Activated naive CD8-positive, alpha-beta T cell treated with anti-CD3 and anti-CD28 coated beads, Interleukin-2, amount 50 U/mL, for 24 hours (primary cell): ENCODE measurements at places on chromosomes 4 and X.

DNA sequence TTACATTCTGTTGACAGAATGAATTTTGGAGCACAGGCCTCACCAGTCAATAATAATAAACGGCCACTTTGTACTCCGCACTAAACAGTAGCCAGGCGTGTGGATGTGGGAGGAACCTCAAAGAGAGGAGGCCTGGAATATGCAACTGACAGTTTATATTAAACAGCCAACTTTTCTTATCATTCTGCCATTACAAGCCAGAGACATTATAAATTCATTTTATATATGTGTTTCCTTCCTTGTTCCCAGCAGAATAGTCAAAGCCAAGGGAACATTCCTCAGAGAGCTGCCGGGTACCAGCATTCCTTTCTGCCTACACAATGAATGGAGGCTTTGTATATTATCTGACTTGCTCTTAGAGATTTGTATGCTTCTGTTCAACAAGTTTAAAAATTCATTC lies 436.5 kb upstream of the FTHL17 start:
- H3K27ac ChIP-seq: no peak overlapping the region
- DNase-seq: no peak

DNA sequence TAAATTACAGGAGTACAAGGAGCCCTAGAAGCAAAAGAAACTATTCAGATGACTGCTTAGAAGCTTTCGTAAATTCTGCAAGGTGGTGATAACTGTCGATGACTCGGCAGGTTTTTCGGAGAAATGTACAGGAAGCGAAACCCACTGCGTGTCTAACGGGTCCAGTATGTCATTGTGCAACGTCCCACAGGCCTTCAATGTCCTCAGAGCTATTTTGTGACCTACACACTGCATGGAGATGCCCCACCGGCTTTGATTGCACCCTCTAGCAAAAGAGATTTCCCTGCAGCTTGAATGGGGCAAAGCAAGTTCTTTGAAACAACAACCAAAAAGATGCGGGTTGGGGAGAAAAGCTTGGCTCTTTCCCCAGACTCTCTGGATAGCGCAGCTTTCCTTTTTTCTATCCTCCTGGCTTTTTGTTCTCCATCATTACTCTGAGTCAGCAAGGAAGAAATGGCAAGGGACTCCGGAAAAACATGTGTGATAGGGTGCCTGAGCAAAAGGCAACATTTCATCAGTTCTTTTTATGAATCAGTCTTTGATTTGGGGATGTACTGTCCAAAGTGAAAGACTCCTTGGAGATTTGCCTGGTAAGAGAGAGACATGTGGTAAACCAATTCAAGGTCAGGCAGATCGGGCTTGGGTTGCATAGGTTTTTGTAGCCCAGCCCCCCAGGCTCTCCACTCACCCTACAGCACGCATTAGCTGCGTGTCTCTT lies 112.0 kb upstream of the TBL1X start:
- H3K36me3 ChIP-seq: no peaks in the 10 kb centered on the region
- H3K27ac ChIP-seq: peak overlapping the region; percentile 81
- H3K4me3 ChIP-seq: peak overlapping the region; percentile 55
- peaks cover 2% of the 10 kb centered on the region for H3K27me3 ChIP-seq
- peaks cover 40% of the 10 kb centered on the region for H3K4me1 ChIP-seq

- H3K4me1 ChIP-seq: no peaks in the 10 kb centered on the region
- peaks cover 27% of the 10 kb centered on the region for H3K27me3 ChIP-seq
- no peaks in the 10 kb centered on the region for H3K36me3 ChIP-seq
- no peak overlapping the region for H3K27ac ChIP-seq
- DNase-seq: no peak
Measured at GRCh38 chr4:113276464-113277170, 227.2 kb downstream of the ANK2 start.

GRCh38 chr4:177759729-177760128 lies 317.5 kb upstream of the AGA start:
- no peak overlapping the region for H3K27ac ChIP-seq
- no peaks in the 10 kb centered on the region for H3K4me1 ChIP-seq
- no peaks in the 10 kb centered on the region for H3K27me3 ChIP-seq
- no peak for DNase-seq
- no peaks in the 10 kb centered on the region for H3K36me3 ChIP-seq
- no peak overlapping the region for H3K4me3 ChIP-seq

DNA sequence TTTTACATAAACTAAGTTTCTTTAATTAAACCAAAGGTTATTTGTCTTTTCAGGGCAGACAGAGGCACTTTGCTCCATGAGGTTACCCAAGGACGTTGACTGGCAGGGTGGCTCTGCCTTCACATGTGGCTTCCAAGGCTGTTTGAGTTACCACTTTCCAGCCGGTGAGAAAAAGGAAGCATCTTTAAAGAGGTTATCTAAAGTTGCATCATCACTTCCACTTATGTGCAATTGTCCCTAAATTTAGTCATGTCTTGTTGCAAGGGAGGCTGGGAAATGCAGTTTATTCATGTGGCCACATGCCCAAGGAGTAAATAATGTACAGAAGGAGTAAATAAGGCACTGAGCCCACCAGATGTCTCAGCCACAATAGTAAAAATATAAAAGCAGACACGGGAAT lies 29.0 kb upstream of the RAP1GDS1 start:
- no peak overlapping the region for H3K27ac ChIP-seq
- H3K36me3 ChIP-seq: no peaks in the 10 kb centered on the region
- no peaks in the 10 kb centered on the region for H3K27me3 ChIP-seq
- no peak overlapping the region for H3K4me3 ChIP-seq
- no peaks in the 10 kb centered on the region for H3K4me1 ChIP-seq

GRCh38 chr4:110049951-110050925 lies 137.6 kb downstream of the EGF start:
- H3K27me3 ChIP-seq: no peaks in the 10 kb centered on the region
- peak; percentile 49 for DNase-seq
- peaks cover 2% of the 10 kb centered on the region for H3K36me3 ChIP-seq
- H3K4me3 ChIP-seq: no peak overlapping the region

DNA sequence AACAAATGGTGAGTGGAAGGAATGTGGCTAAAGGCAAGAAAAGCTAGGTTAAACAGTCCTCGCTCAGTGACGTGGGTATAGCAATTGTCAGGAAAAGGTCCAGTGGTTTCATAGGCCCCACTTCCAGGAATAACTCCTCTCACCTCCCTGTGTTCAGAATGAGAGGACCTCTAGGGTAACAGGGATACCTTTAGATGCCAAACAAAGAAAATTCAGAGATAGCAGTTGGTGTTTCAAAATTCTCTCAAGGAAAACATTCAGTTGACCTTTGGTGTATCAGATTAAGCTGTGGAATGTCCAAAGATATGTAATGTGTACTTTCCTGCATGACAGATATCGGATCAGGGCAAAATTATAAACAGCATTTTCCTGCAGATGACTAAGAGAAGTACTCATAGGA lies 155.9 kb downstream of the ARHGAP6 start:
- DNase-seq: no peak
- no peaks in the 10 kb centered on the region for H3K4me1 ChIP-seq
- H3K4me3 ChIP-seq: no peak overlapping the region
- H3K27me3 ChIP-seq: no peaks in the 10 kb centered on the region
- H3K27ac ChIP-seq: no peak overlapping the region

GRCh38 chr4:157502656-157503055 lies 282.1 kb downstream of the GRIA2 start:
- no peak overlapping the region for H3K4me3 ChIP-seq
- H3K4me1 ChIP-seq: no peaks in the 10 kb centered on the region
- no peak for DNase-seq
- no peaks in the 10 kb centered on the region for H3K27me3 ChIP-seq
- no peak overlapping the region for H3K27ac ChIP-seq

DNA sequence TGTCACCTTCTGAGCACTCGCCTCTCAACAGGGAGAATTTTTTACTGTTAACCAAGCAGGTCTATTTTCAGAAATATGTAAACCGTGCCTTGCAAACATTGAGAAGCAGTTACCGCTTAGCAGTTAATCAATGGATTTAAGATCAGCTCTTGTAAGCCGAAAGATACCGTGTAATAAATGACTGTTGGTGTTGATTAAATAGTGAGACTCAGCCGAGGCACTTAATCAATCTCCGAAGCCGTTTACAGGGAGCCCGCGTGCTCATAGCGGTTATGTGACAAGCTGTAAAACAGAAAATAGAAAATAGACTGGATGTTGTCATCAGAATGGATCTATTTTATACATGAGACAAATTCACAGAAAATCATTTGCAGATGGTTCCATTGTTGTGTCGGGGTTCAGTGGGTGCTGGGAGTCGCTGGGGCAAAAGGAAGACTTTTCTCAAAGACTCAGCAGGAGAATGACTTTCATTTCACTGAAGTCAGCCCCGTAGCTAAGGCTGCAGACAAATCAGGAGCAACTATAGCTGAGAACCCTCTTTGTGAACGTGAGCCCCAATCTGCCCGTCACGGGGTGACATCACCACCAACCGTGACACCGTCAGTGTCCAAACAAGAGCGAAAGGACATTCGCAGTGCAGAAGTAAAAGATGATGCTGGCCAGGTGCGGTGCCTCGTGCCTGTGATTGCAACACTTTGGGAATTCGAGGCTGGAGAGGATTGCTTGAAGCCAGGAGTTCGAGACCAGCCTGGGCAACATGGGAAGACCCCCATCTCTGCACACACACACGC lies 275.3 kb downstream of the CRLF2 start:
- H3K36me3 ChIP-seq: no peaks in the 10 kb centered on the region
- no peak overlapping the region for H3K4me3 ChIP-seq
- H3K27ac ChIP-seq: no peak overlapping the region

GRCh38 chr4:77145842-77146185 lies 11.2 kb upstream of the CCNG2 start:
- no peak overlapping the region for H3K27ac ChIP-seq
- no peak for DNase-seq
- no peak overlapping the region for H3K4me3 ChIP-seq
- H3K27me3 ChIP-seq: no peaks in the 10 kb centered on the region
- H3K36me3 ChIP-seq: no peaks in the 10 kb centered on the region

DNA sequence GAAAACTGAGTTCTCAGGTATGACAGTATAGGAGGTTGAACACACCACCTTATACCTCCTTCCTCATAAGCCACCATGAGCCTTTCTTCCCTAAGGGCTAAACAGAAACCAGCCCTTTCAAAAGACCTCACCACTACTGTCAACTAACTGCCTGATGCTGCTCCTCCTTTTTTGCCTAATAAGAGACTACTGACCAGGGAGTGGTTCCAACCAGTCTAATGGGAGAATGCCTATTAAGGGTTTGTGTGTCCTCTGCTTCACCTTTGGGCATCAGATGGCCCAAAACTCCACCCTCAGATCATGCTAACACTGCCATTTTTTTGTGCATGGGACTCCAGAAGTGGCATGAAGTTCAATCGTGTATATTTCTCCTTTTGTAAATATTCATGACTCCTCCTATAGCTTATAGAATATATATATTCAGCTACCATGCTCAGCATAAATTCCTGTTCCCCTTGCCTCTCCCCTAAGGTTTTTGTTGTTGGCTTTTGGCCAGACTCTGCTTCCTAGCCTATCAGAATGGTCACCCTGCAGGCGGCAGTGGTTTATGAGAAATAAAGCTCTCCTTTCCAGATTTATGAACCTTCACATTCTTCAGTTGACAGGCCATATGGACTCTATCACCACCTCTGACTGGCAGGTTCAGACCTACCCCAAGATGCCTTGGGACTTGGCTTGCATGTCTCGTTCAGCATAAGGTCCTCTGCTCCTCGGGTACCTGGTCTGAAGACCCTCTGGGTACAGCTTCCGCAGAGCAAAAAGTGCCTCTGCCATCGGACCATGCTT lies 28.2 kb downstream of the FGFBP1 start:
- no peak overlapping the region for H3K4me3 ChIP-seq
- H3K36me3 ChIP-seq: no peaks in the 10 kb centered on the region
- H3K27ac ChIP-seq: no peak overlapping the region
- peaks cover 8% of the 10 kb centered on the region for H3K27me3 ChIP-seq
- H3K4me1 ChIP-seq: peaks cover 16% of the 10 kb centered on the region
- DNase-seq: no peak

DNA sequence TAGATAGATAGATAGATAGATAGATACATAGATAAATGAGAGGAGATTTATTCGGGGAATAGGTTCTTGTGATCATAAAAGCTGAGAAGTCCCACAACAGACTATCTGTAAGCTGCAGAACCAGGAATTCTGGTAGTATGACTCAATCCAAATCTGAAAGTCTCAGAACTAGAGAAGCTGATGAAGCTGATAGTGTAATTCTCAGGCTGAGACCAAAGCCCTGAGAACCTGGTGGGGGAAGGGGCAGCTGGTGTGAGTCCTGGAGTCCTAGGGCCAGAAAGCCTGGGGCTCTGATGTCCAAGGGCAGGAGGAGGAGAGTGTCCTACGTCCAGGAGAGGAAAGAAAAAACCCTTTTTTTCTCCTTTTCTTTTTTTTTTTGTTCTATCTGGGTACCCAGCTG lies 8.0 kb upstream of the BANK1 start:
- H3K4me1 ChIP-seq: peaks cover 7% of the 10 kb centered on the region
- H3K27ac ChIP-seq: no peak overlapping the region
- no peak overlapping the region for H3K4me3 ChIP-seq
- peaks cover 3% of the 10 kb centered on the region for H3K27me3 ChIP-seq
- DNase-seq: no peak

DNA sequence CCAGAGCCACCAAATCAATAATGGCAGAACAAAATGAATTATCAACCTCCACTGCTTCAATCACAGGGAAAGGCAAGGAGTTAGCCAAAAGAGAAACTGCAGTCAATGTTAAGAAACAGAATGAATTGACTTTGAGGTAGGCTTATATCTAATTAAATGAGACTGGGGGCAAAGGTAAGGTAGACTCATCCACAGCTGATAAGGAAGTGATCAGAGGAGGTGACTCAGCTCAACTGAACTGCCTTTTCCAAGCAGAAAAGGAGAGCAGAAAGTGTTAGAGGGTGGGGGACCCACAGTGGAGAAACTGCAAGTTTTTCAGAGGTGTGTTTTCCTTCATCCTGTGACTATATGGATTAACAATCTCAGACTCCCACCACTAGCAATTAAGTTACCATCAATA lies 345.8 kb upstream of the PPARGC1A start:
- no peak overlapping the region for H3K27ac ChIP-seq
- H3K4me3 ChIP-seq: no peak overlapping the region
- no peaks in the 10 kb centered on the region for H3K36me3 ChIP-seq
- H3K4me1 ChIP-seq: no peaks in the 10 kb centered on the region
- DNase-seq: no peak

DNA sequence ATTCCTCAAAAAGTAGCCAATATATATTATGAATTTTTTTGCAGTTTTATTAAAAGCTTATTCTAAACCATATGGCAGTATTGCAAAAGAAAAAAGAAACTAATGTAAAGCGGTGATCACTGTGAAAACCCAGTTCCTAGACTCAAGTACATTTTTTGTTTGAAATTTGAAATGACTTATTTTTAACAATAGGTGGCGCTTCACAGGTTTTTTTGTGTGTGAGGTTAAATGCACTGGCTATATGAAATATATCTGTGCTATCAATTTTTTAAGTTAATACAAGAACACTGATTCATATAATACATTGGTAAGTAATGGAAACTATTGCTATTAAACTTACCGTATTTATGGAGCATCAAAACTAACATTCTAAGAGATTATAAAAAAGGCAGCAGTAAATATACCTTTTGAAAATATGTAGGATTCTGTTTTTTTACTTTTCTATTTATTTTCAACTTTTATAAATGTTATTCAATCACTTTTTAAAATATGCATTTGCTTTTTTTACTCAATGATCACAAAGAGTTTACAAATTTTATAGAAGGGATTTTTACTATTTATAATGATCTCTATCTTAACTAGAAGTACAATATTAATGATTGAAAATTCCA lies 5.6 kb upstream of the SPRY1 start:
- H3K4me1 ChIP-seq: peaks cover 6% of the 10 kb centered on the region
- no peak overlapping the region for H3K27ac ChIP-seq
- H3K27me3 ChIP-seq: no peaks in the 10 kb centered on the region
- no peak overlapping the region for H3K4me3 ChIP-seq
- no peaks in the 10 kb centered on the region for H3K36me3 ChIP-seq

- peaks cover 2% of the 10 kb centered on the region for H3K27me3 ChIP-seq
- H3K36me3 ChIP-seq: no peaks in the 10 kb centered on the region
- no peaks in the 10 kb centered on the region for H3K4me1 ChIP-seq
- no peak for DNase-seq
Measured at GRCh38 chr4:85092536-85092935, 126.0 kb upstream of the WDFY3 start.
